Hepatocyte (in vitro differentiated cells): ENCODE measurements at places on chromosomes 4 and X. TPM values are rescaled to one million over a fixed set of nuclear protein-coding genes. Genes with fewer than 3 reads are reported as not detected.

The CCDC120 gene
- total RNA-seq = 5.1 and 7.0 TPM in 2 replicates

The OPN1MW3 gene
- not detected in 2 replicates for total RNA-seq

The ZAR1 gene
- not detected in 2 replicates for total RNA-seq

- no peak for DNase-seq
- H3K27ac ChIP-seq = no peak overlapping the region
- H3K36me3 ChIP-seq = no peaks in the 10 kb centered on the region
- no peak overlapping the region for H3K4me3 ChIP-seq
- no peaks in the 10 kb centered on the region for H3K27me3 ChIP-seq
Measured at GRCh38 chr4:41349021-41349420, 92.3 kb downstream of the UCHL1 start.

The ALAS2 gene
- total RNA-seq = 0.36 TPM in 1 of 2 replicates, not detected in the other

DNA sequence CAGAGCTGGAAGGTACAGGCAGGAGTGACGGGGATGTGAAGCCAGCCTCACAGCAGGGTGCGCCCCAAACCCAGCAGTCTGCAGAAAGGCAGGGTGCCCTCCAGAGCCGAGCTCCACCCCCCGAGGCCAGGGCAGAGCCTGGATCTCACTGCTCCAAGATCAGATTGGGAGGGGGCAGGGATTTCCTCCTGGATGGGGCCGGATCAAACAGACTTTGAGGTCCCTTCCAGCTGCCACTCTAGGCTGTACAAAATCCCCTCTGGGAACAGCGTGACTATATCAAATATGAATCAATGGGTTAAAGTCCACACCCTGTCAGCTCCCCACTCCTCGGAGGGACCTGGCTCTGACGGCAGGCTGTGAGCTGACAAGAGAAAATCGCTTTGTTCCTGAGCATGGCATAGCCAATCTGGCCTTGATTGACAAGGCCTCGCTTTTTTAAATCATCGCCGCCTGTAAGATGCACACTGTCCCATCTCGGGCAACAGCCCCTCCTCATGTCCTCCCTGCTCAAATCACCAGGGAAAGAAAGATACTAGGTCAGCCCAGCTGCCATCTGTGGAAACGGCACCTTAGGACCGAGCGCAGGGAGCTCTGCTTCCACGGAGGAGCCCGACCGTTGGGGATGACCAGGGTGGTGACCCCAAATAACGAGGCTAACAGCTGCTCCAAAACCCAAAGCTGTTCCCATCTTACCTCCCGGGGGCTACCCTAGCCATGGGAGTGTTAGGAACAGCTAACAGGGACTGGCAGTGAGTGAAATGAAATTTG, 39.9 kb downstream of the PSAPL1 start:
- no peak overlapping the region for H3K4me3 ChIP-seq
- DNase-seq = peak; percentile 57
- no peaks in the 10 kb centered on the region for H3K27me3 ChIP-seq
- no peak overlapping the region for H3K27ac ChIP-seq

The HTT-AS gene
- total RNA-seq = not detected in 2 replicates

DNA sequence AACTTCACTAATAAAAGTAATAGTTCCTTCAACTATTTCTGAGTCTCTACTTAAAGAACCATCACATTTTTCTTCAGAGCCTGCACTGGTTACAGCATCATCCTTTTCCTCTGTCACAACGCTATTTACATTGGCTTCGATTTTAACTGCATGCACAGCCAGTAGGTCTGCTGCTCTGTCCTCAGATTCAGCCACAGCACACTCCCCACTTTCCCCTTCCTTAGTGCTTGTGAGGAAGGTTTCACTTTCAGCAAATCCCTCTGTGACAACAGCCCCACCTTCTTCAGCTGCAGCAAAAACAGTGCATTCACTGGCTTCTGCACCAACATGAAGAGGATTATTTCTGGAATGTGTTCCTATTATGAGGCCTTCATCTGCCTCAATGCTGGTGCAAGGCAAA, 25.7 kb downstream of the BOD1L1 start:
- no peak for DNase-seq
- no peak overlapping the region for H3K4me3 ChIP-seq
- H3K36me3 ChIP-seq = peaks cover 3% of the 10 kb centered on the region
- H3K27me3 ChIP-seq = no peaks in the 10 kb centered on the region

DNA sequence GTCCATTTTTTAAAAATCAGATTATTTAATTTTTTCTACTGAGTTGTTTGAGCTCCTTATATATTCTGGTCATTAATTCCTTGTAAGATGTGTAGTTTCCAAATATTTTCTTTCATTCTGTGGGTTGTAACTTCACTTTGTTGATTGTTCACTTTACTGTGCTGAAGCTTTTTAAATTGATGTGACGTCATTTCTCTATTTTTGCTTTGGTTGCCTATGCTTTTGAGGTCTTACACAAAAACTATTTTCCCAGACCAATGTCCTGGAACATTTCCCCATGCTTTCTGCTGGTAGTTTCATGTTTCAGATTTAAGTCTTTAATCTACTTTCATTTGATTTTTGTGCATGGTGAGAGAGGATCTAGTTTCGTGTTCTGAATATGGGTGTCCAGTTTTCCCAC, 753.6 kb downstream of the TRIML1 start:
- no peaks in the 10 kb centered on the region for H3K36me3 ChIP-seq
- H3K27ac ChIP-seq = no peak overlapping the region
- DNase-seq = no peak
- no peaks in the 10 kb centered on the region for H3K27me3 ChIP-seq
- H3K4me1 ChIP-seq = no peaks in the 10 kb centered on the region

DNA sequence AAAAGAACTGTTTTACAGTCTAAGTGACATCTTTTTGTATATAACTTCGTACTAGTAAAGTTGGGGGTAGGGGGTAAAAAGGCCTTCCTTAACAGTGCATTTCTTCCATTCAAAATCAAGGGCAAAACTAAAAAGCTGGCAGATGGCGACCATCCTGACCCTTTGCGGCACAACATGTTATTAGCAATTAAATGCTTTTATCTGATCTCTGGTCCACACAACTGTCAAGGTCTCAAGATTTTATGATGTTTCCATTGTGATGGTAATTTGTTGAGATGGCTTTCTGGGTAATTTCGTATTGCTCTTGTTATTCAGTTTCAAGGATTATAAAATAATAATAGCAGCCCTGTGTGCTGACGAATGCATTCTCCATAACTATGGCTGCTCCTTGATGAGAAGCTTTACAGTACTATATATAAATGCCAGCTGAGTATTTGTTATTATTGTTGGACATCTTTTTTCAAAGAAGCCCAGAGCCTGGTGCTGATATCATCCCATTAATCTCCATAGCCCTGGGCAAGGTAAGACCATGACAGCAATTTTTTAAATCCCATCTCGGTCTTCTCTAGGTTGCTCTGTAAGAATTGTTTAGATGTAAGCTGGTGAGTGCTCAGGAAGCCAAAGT, 89.5 kb downstream of the CBR4 start:
- H3K27ac ChIP-seq = peak overlapping the region; percentile 48
- H3K4me1 ChIP-seq = no peaks in the 10 kb centered on the region
- no peak for DNase-seq
- no peak overlapping the region for H3K4me3 ChIP-seq
- H3K27me3 ChIP-seq = no peaks in the 10 kb centered on the region
- no peaks in the 10 kb centered on the region for H3K36me3 ChIP-seq

GRCh38 chr4:29075366-29075765, 1644.8 kb upstream of the PCDH7 start:
- no peaks in the 10 kb centered on the region for H3K27me3 ChIP-seq
- no peak overlapping the region for H3K4me3 ChIP-seq
- no peak for DNase-seq
- H3K4me1 ChIP-seq = no peaks in the 10 kb centered on the region
- no peaks in the 10 kb centered on the region for H3K36me3 ChIP-seq

The CORIN gene
- 0.40 and 0.64 TPM in 2 replicates for total RNA-seq

- H3K4me1 ChIP-seq = peaks cover 12% of the 10 kb centered on the region
- H3K27me3 ChIP-seq = no peaks in the 10 kb centered on the region
- H3K27ac ChIP-seq = peak overlapping the region; percentile 93
- no peaks in the 10 kb centered on the region for H3K36me3 ChIP-seq
- DNase-seq = peak; percentile 61
Measured at GRCh38 chr4:17577665-17578481, 875 bp downstream of the LAP3 start.

- H3K27ac ChIP-seq = no peak overlapping the region
- peak; percentile 28 for DNase-seq
- no peaks in the 10 kb centered on the region for H3K27me3 ChIP-seq
- no peaks in the 10 kb centered on the region for H3K36me3 ChIP-seq
Measured at GRCh38 chrX:19017271-19017670, 33.4 kb upstream of the PHKA2 start.

The CCDC110 gene
- total RNA-seq = 0.73 and 3.0 TPM in 2 replicates

The GCNA gene
- 0.50 and 0.68 TPM in 2 replicates for total RNA-seq

DNA sequence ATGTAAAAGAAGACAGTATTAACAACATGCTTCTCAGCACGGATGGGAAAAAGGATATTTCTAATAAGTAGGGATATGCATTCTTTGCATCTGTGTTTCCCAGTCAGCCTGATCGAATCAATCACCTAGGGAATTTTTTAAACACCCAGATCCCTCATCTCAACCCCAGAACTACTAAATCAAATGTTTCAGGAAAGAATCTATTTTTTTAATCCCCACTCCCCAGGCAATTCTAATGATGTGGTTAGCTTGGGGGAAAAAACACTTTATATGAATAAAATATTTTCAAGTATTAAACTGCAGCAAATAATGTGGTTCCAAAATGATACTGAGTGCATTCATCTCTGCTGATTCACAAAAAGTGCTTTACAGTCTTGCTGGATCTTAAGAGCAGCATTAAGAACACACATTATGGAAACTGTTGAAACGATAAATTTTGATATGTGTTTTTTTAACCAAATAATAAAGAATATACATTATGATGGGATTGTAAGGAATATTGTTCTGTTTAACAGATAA, 68.7 kb upstream of the GUCY1A1 start:
- no peaks in the 10 kb centered on the region for H3K36me3 ChIP-seq
- peaks cover 5% of the 10 kb centered on the region for H3K4me1 ChIP-seq
- H3K4me3 ChIP-seq = no peak overlapping the region
- no peak for DNase-seq

- H3K36me3 ChIP-seq = no peaks in the 10 kb centered on the region
- peak; percentile 47 for DNase-seq
- H3K4me1 ChIP-seq = peaks cover 32% of the 10 kb centered on the region
- no peak overlapping the region for H3K27ac ChIP-seq
- H3K27me3 ChIP-seq = no peaks in the 10 kb centered on the region
Measured at GRCh38 chr4:143346206-143346605, 9.5 kb downstream of the GAB1 start.

DNA sequence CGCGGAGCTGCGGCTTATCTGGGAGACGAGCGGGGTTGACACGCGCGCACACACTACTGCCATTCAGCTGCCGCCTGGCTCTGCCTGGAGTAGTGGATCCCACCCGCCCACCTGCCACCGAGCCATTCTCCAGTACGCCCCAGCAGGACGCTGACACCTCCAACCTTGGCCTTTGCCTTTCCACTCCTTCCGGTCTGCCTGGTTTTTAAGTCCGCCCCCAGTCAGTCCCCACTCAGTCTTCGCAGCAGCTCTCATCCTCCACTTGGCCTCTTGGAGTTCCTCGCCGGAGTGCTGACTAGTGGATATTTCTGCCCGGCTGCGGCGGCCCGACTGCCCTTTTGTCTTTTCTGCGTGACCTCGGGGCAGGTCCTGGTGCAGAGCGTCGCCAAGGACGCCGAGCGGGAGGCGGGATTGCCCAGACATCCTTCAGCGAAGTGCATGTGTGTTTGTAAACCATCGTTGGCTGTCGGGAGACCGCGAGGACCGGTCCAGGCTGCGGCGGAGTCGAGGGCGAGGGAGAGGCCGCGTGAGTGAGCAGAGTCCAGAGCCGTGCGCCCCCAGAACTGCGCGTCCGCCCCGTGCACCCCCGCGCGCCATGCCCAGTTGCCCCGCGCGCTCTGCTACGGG, 1.1 kb downstream of the SLIT2 start:
- peak overlapping the region; percentile 83 for H3K4me3 ChIP-seq
- DNase-seq = peak; percentile 37
- H3K27me3 ChIP-seq = peaks cover 23% of the 10 kb centered on the region
- no peak overlapping the region for H3K27ac ChIP-seq
- no peaks in the 10 kb centered on the region for H3K36me3 ChIP-seq
- peaks cover 5% of the 10 kb centered on the region for H3K4me1 ChIP-seq

GRCh38 chr4:114383067-114383466, 215.5 kb upstream of the UGT8 start:
- H3K27me3 ChIP-seq = no peaks in the 10 kb centered on the region
- H3K36me3 ChIP-seq = no peaks in the 10 kb centered on the region
- H3K27ac ChIP-seq = no peak overlapping the region
- no peak for DNase-seq
- no peak overlapping the region for H3K4me3 ChIP-seq

The ADH6 gene
- 23.1 and 23.6 TPM in 2 replicates for total RNA-seq

The CYBB gene
- total RNA-seq = 2.5 and 5.1 TPM in 2 replicates

DNA sequence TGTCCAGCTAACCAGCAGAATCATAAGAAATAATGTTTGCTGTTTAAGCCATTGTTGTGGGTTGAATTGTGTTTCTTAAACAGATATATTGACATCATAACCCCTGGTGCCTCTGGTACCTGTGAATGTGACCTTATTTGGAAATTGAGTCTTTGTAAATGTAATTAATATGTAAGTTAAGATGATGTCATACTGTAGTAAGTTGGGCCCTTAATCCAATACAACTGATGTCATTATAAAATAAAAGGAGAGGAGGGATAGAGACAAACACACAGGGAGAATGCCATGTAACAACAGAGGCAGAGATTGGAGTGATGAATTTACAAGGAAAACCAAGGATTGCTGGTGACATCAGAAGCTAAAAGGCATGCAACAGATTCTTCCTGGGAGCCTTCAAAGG, 141.4 kb downstream of the ZIC3 start:
- H3K27ac ChIP-seq = no peak overlapping the region
- no peak for DNase-seq
- no peak overlapping the region for H3K4me3 ChIP-seq
- no peaks in the 10 kb centered on the region for H3K27me3 ChIP-seq
- no peaks in the 10 kb centered on the region for H3K36me3 ChIP-seq

The SERTM2 gene
- total RNA-seq = 2.8 and 2.9 TPM in 2 replicates

The ZNF185 gene
- total RNA-seq = 10.6 and 10.8 TPM in 2 replicates

The CFAP47 gene
- total RNA-seq = 0.13 and 1.8 TPM in 2 replicates

GRCh38 chr4:88753658-88754571, 56.3 kb upstream of the NAP1L5 start:
- no peak overlapping the region for H3K4me3 ChIP-seq
- H3K27me3 ChIP-seq = no peaks in the 10 kb centered on the region
- peak overlapping the region; percentile 41 for H3K27ac ChIP-seq
- H3K36me3 ChIP-seq = peaks cover 3% of the 10 kb centered on the region

DNA sequence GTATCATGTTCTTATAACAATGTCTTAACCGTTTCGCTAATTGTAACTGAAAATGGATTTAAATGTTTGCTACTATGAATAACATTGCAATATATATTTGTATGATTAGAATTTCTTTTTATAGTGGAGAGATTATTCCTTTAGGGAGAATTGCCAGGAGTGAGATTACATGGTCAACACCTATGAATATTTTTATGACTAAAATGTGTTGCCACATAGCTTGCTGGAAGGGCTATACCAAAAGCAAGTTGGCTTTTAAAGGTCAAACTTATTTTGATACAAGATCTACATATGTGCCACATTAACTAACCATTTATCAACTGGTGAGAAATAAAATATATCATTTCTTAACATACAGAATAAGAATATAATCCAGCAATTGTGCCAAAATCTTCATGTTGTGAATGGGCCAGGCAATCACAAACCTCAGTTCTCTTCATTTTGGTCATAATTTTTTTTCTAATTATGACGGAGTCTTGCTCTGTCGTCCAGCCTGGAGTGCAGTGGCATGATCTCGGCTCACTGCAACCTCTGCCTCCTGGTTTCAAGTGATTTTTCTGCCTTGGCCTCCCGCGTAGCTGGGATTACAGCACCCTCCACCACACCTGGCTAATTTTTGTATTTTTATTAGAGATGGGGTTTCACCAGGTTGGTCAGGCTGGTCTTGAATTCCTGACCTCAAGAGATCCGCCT, 10.0 kb upstream of the EGF start:
- no peaks in the 10 kb centered on the region for H3K4me1 ChIP-seq
